ENCODE measurements at places on chromosomes 11 and 22. TPM values are rescaled to one million over a fixed set of nuclear protein-coding genes. Genes with fewer than 3 reads are reported as not detected.

DNA sequence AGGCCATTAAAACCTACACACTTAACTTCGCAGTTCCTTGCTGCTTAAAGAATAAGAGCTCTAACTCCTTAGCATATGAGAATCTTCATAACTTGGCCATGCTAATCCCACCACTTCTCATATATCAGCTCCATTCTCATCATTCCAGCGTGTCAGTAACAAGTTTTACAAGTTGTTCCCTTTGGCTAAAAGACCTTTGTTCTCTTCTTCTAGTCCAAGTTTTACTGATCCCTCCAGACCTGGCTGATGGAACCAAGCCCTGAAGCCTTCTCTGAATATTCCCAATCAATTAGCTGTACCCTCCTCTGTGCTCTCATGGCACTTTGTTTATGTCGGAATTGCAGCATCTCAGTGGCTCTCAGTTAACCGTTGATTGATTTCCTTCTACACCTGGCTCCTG lies 35.8 kb downstream of the GAB2 start:
- no peaks in the 10 kb centered on the region for H3K27me3 ChIP-seq
- no peak overlapping the region for H3K27ac ChIP-seq
- H3K4me3 ChIP-seq: no peak overlapping the region
- no peaks in the 10 kb centered on the region for H3K36me3 ChIP-seq

DNA sequence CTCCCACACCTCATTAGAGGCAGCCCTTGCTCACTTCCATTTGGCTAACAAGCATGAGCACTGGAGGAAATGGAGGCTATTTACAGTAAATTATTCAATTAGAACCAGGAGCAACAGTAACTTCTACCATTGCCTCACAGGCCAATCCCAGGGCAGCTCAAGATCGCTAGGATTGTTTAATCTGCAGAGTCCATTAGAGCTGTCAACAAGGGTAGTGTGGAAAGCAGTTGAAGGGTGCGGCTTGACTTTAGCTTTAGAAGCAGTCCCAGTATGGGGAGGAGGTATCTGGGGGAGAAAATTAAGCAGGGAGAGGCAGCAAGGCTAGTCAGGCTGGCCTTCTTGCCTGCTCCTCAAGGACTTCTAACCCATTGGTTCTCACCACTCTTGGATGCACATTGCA lies 38.3 kb upstream of the CYP2R1 start:
- no peak for DNase-seq
- no peaks in the 10 kb centered on the region for H3K4me1 ChIP-seq

- no peaks in the 10 kb centered on the region for H3K4me1 ChIP-seq
- DNase-seq: peak; percentile 68
- no peaks in the 10 kb centered on the region for H3K36me3 ChIP-seq
These were observed 20.8 kb downstream of the DGCR6L start for GRCh38 chr22:20298803-20299745.

DNA sequence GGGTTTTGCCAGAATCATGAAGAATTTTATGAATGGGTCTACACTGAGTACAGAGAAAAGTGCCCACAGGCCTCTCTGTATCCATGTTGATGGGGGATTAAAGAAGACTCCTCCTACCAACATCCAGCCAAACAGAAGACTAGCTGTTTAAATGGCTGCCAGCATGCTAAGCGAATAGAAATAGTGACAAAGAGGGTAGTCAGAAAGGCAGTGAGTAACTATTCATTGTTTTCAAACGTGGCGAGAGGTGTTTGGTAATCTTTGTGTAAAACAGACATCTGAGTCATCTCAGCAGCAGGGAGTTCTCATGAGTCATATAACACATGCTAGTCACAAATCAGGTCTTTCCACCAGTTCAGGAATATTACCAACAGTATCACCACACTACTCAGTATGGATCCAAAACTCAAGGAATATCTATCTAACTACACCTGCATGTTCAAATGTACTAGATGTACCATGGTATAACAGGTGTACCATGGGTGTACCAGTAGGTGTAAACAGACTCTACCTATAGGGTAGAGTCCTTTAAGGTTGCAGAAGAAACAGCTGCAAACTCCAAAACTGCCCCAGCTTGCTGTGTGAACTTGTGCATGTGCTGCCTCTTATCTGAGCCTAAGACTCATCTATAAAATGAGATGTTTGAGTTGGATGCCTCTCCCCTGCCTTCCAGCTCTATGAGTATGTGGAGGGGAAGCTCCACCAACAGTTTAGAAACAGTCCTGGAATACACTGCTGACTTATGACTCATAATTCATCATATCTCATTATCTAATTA lies 82.0 kb downstream of the SLC1A2 start:
- H3K36me3 ChIP-seq: no peaks in the 10 kb centered on the region
- DNase-seq: peak; percentile 99
- H3K27ac ChIP-seq: peak overlapping the region; percentile 92
- H3K27me3 ChIP-seq: no peaks in the 10 kb centered on the region

GRCh38 chr11:89235976-89236375 lies 58.3 kb downstream of the TYR start:
- no peaks in the 10 kb centered on the region for H3K36me3 ChIP-seq
- no peaks in the 10 kb centered on the region for H3K27me3 ChIP-seq
- DNase-seq: no peak
- H3K4me1 ChIP-seq: no peaks in the 10 kb centered on the region
- no peak overlapping the region for H3K4me3 ChIP-seq

- H3K4me3 ChIP-seq: no peak overlapping the region
- no peaks in the 10 kb centered on the region for H3K36me3 ChIP-seq
- no peaks in the 10 kb centered on the region for H3K27me3 ChIP-seq
- no peak overlapping the region for H3K27ac ChIP-seq
- DNase-seq: peak; percentile 4
These were observed 66.5 kb downstream of the CCDC34 start for GRCh38 chr11:27296497-27296896.

DNA sequence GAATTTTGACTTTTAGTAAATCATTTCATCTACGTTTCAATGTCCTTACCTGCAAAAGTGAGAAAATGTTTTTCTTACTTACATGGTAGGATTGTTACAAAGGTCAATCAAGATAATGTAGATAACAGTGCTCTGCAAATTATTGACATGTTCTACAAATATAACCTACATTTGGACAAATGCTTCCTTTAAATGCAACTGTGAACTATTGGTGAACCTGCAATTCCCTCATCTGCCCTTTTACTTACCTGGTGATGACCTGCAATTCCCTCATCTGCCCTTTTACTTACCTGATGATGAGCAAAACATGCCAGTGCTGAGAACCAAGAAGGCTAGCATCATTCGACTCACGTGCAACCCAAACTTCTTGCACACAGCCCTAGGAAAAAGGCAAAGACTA lies 11.1 kb downstream of the ALG9 start:
- no peaks in the 10 kb centered on the region for H3K4me1 ChIP-seq
- no peak for DNase-seq
- no peaks in the 10 kb centered on the region for H3K27me3 ChIP-seq
- H3K4me3 ChIP-seq: no peak overlapping the region
- H3K27ac ChIP-seq: no peak overlapping the region

- no peak for DNase-seq
- H3K27ac ChIP-seq: no peak overlapping the region
- no peaks in the 10 kb centered on the region for H3K4me1 ChIP-seq
- H3K36me3 ChIP-seq: no peaks in the 10 kb centered on the region
- no peak overlapping the region for H3K4me3 ChIP-seq
These were observed 193.3 kb downstream of the TRPC6 start for GRCh38 chr11:101390539-101390938.

DNA sequence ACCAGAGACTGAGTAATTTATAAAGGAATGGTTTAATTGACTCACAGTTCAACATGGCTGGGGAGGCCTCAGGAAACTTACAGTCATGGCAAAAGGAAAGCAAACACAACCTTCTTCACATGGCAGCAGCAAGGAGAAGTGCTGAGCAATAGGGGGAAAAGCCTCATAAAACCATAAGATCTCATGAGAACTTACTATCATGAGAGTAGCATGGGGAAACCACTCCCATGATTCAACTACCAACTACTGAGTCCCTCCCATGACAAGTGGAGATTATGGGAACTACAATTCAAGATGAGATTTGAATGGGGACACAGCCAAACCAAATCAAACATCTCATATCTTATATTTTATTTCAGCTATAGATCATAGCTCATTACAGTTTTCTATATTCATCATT lies 33.0 kb downstream of the GRIA4 start:
- H3K36me3 ChIP-seq: no peaks in the 10 kb centered on the region
- H3K27me3 ChIP-seq: no peaks in the 10 kb centered on the region
- H3K4me3 ChIP-seq: no peak overlapping the region
- H3K27ac ChIP-seq: no peak overlapping the region

The FOLR2 gene
- not detected for total RNA-seq

GRCh38 chr11:114120606-114121005 lies 61.1 kb downstream of the ZBTB16 start:
- no peak for DNase-seq
- H3K27me3 ChIP-seq: peaks cover 100% of the 10 kb centered on the region
- no peak overlapping the region for H3K4me3 ChIP-seq
- H3K4me1 ChIP-seq: no peaks in the 10 kb centered on the region
- H3K27ac ChIP-seq: no peak overlapping the region
- no peaks in the 10 kb centered on the region for H3K36me3 ChIP-seq

The PKDREJ gene
- not detected for total RNA-seq

DNA sequence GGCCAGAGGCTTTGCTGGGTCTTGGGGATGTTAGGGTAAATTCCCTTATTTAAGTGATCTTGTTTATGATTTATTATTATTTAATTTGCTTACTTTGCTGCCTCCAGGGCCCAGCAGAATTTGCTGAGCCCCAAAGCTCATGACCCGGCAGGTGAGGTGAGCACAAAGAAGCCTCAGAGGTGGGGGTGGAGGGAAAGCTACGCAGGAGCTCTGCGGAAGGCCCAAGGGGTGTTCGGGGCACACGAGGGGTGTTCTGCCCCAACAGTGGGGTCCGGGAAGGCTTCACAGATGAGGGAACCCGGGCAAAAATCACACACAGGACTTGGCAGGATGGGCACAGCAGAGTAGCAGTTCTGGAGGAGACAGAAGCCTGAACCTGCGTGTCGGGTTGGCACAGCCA lies 6.7 kb upstream of the LINC01488 start:
- H3K4me3 ChIP-seq: no peak overlapping the region
- DNase-seq: no peak
- no peaks in the 10 kb centered on the region for H3K36me3 ChIP-seq
- H3K27ac ChIP-seq: no peak overlapping the region

GRCh38 chr11:111531687-111532364 lies 8.7 kb upstream of the LAYN start:
- H3K27ac ChIP-seq: no peak overlapping the region
- no peak overlapping the region for H3K4me3 ChIP-seq
- no peaks in the 10 kb centered on the region for H3K36me3 ChIP-seq
- DNase-seq: peak; percentile 33

All from PC-9 (cell line).